ENCODE measurements at places on chromosomes 16 and 17. TPM values are rescaled to one million over a fixed set of nuclear protein-coding genes. Genes with fewer than 3 reads are reported as not detected.

Gene SLC38A8
- total RNA-seq: not detected

Gene RAB37
- total RNA-seq: 0.53 TPM

Gene CAVIN1
- total RNA-seq: 810 TPM

Gene MPV17L
- not detected for total RNA-seq

Gene LRRC36
- not detected for total RNA-seq

Gene KRT38
- 0.18 TPM for total RNA-seq

Gene TBC1D26
- total RNA-seq: not detected

Gene MYO15A
- 1.4 TPM for total RNA-seq

Gene ATP2A3
- 1.8 TPM for total RNA-seq

Gene RPAIN
- total RNA-seq: 35.3 TPM

Gene TNP2
- not detected for total RNA-seq

Gene IGFALS
- total RNA-seq: not detected
